Fibroblast of skin of scalp (primary cell): ENCODE measurements at places on chromosomes 2 and 18.
A peak's percentile ranks its signal among the peaks of the same experiment; 100 is the strongest.

DNA sequence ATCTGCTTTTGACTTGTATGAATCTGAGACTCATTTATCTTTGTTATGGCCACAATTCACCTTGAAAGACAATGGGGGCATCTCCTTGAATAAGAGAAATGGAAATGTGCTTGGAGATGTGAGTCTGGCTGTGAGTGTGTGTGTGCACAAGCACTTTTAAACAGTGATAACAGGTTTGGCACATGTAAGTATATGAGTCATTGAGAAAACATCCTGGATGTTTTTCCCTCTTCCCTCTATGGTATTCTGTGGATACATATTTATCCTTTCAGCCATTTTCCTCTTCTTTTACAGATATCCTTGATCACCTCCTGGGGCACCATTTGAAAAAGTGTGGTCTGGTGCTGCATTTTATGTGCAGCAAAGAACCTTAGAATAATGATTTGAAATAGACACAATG is 317.3 kb upstream of the THUMPD2 start:
- DNase-seq: peak; percentile 64

- DNase-seq: no peak
Measured at GRCh38 chr2:42638080-42638784, 69.8 kb downstream of the MTA3 start.

DNA sequence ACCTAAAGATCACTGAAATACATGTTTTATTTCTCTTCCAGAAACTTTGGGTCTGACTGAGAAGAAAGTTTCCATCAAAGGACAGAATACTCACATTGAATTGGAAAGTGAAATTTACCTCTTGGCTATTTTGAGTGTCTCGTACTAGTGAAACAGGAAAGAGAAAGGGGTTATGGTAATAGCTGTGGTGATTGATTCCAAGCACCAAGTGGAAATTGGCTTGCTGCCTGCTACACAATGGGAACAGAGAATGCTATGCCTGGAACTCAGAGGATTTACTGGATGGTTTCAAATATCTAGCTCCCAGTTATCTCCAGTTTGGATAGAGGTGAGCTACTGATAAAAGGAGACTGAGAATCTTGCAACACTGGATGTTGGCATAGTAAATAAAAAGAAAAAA is 492.8 kb upstream of the FSIP2 start:
- DNase-seq: no peak

- no peak for DNase-seq
Measured at GRCh38 chr2:195505701-195506100, 151.3 kb upstream of the SLC39A10 start.

DNA sequence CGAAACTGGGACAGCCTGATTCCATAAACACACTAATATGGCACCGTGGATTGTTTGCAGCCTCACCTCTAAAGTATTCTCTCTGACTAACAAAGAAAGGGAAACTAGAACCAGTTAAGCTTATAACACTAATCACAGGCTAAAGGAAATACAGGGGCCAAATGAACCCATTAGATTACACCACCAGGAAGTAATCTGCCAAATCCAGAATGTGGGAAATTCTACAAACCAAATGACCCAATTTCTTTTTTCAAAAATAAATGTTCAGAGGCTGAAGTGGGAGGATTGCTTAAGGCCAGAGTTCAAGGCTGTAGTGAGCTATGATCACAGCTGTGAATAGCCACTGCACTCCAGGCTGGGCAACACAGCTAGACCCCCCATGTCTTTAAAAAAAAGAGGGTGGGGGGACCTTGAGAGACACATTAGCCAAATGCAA is 1.5 kb upstream of the MPPE1 start:
- DNase-seq: peak; percentile 10

DNA sequence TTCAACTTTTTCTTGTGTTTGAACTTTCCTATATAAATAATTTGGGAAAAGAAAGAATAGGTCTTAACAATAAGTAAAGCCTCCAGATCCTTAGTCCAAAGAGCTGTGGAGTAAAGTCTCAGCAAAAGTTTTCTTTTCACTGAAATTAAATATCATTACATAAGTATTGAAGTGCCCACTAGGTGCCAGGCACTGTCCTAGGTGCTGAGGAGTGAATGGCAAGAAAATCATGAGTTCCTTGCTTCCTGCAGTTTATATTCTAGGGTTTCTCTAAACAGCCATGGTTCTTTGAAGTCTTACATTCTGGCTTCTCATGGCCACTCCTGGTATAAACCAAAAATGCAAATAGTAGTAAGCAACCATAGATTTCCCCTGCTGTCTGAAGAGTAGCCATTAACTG is 59.7 kb downstream of the SPP2 start:
- no peak for DNase-seq

DNA sequence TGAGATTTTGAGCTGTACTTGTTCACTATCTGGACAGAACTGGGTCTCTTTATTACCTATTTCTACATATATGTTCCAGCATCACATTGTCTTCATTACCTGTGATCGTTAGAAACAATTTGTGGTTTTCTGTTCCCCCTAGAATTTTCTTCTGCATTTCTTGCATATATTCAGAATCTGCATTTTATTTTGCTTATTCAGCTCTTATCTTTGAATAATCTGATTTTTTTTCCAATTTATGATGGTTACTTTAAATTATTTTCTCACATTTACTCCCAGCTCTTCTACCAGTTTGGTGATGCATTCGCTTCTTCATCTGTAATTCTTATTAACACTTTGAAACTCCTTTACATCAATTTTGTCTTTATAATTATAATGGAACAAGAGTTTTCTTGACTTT is 55.1 kb downstream of the LYPD6B start:
- no peak for DNase-seq

- no peak for DNase-seq
Measured at GRCh38 chr2:237980751-237981150, 13.9 kb downstream of the UBE2F start.

- no peak for DNase-seq
Measured at GRCh38 chr2:72965770-72966450, 48.6 kb downstream of the EMX1 start.
